Osteocyte (in vitro differentiated cells): ENCODE measurements at places on chromosomes 2 and 18. TPM values are rescaled to one million over a fixed set of nuclear protein-coding genes. Genes with fewer than 3 reads are reported as not detected.

GRCh38 chr2:236633219-236633570 lies 63.6 kb downstream of the ACKR3 start:
- no peak overlapping the region for H3K27ac ChIP-seq
- no peaks in the 10 kb centered on the region for H3K4me1 ChIP-seq
- peaks cover 22% of the 10 kb centered on the region for H3K27me3 ChIP-seq
- H3K4me3 ChIP-seq = no peak overlapping the region

DNA sequence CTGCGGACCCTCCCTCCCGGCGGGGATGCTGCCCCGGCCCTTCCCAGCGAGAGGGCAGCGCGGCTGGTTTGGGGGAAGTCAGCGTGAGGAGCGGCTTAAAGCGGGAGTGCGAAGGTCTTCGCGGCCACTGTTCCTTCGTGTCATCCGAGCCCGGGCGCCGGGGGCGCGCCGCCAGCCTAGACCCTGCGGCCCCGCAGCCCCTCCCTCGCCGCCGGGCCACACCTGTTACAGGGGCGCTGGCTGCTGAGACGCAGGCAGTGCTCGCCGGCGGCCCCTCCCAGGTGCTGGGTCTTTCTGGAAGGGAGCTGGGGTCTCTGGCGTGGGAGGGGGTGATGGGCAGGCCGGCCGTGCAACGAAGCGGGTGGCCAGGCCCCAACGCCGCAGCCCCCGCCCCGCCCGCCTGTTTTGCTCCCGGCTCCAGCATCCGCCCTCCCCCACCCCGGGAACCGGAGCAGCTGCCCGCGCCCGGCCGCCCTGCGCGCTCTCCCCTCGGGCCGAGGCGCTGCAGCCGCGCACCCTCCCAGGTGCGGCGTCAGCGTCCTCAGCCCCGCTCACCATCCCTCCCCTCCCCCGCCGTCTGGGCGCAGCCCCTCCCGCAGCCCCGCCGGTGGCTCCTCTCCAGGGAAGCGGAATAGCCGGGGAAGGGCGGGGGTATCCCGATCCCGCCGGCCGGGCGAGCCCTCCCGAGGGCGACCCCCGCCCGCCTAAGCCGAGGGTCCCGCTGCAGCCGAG lies 727 bp downstream of the KIF1A start:
- peak; percentile 83 for DNase-seq
- no peak overlapping the region for H3K27ac ChIP-seq
- peaks cover 44% of the 10 kb centered on the region for H3K27me3 ChIP-seq
- peaks cover 4% of the 10 kb centered on the region for H3K36me3 ChIP-seq
- no peak overlapping the region for H3K4me3 ChIP-seq
- H3K4me1 ChIP-seq = peaks cover 7% of the 10 kb centered on the region

DNA sequence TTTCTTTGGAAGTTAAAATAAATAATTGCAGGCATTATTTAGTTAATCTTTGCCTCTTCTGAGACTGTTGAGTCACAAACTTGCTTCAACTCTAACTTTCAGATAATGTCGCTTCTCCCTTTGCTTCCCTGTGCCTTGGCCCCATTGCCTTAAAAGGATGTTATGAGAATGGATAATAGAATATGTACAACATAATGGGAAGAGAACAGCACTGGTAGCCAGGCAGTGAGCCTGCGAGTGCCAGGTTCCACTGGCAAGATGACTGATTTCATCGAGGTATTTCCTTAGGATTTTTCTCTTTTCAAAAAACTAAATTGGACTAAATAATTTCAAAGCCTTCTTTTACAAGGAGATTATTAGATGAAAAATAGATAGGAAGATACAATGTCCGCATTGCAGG lies 420.9 kb downstream of the TGIF1 start:
- H3K4me3 ChIP-seq = no peak overlapping the region
- H3K27ac ChIP-seq = no peak overlapping the region
- H3K36me3 ChIP-seq = no peaks in the 10 kb centered on the region
- peaks cover 35% of the 10 kb centered on the region for H3K27me3 ChIP-seq

GRCh38 chr18:79447703-79448367 lies 52.1 kb downstream of the NFATC1 start:
- no peak for DNase-seq
- H3K4me3 ChIP-seq = no peak overlapping the region
- H3K36me3 ChIP-seq = peaks cover 5% of the 10 kb centered on the region
- H3K27ac ChIP-seq = no peak overlapping the region
- H3K4me1 ChIP-seq = peaks cover 31% of the 10 kb centered on the region

DNA sequence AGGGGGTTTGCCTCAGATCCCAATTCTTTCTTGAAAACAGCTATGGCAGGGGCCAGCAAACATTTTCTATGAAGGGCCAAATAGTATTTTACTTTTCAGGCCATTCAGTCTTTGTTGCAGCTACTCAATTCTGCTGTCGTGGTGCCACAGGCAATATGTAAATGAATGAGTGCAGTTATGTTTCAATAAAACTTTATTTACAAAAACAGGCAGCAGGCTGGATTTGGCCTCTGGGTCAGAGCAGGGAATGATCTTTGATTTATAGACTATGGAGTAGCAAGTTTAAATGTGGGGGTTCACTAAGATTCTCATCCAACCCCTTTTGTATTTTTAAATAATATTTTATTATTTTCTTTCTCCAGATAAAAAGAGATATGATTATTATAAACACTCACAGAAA lies 72.4 kb downstream of the IRS1 start:
- no peaks in the 10 kb centered on the region for H3K36me3 ChIP-seq
- DNase-seq = no peak
- H3K27me3 ChIP-seq = no peaks in the 10 kb centered on the region
- H3K27ac ChIP-seq = no peak overlapping the region
- no peak overlapping the region for H3K4me3 ChIP-seq

Gene ZNF396
- total RNA-seq = 1.9 and 2.2 TPM in 2 replicates

GRCh38 chr18:70448588-70448987 lies 159.7 kb downstream of the SOCS6 start:
- H3K27me3 ChIP-seq = peaks cover 12% of the 10 kb centered on the region
- no peak for DNase-seq
- no peaks in the 10 kb centered on the region for H3K36me3 ChIP-seq
- H3K27ac ChIP-seq = no peak overlapping the region
- H3K4me3 ChIP-seq = no peak overlapping the region

DNA sequence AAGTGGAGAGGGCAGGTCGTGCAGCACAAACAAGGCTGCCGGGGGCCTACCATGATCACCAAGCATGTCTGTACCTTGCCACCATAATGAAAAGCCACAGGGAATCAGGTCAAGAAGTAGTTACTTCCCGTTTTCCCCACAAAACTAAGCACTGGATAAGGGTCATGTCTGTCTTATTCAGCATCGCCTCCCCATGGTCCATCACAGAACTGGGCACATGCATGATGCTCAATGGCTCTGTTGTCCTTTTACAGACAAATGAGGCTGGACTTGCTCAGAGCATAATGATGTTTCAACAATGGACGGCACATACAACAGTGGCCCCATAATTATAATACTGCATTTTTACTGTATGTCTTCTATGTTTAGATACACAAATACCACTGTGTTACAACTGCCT lies 27.5 kb downstream of the REEP1 start:
- H3K27ac ChIP-seq = no peak overlapping the region
- no peak for DNase-seq
- no peaks in the 10 kb centered on the region for H3K4me1 ChIP-seq
- H3K27me3 ChIP-seq = peaks cover 31% of the 10 kb centered on the region

DNA sequence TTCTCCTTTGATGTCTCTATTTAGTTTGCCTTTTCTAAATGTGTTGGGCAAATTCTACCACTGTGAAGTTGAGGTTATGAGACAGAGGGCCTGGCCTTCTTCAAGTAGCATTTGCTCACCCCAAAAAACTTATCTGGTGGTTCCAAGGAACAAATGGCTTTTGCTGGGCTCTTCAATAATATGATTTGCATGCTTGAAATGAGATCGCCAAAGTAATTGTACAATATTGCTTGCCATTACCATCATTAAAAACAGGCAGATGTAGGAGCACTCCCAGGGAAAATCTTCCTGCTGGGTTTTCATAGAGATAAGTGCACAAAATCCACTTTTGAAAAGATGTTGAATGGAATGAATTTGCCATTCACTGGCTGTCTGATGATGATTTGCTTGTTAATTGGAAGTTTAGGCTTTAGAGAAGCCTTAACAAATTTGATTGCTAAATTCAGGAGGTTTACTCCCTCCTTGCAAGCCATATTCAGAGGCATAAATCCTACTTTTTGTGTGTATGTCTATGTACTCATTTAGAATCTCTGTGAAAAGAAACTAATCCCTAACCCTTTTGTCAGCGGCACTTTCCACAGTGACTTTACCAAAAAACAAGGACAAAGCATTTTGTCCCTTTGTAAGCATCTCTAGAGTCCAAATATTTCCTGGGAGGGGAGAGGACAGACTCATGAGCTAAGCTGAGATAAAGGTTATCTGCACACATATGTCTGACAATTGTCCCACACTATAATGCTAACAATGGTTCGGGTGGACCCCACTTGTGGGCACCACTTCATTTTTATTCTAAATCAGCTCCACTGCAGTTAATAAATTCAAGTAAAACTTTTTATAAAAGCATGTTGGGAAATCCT lies 240.8 kb upstream of the PIK3C3 start:
- H3K4me3 ChIP-seq = no peak overlapping the region
- H3K4me1 ChIP-seq = peaks cover 3% of the 10 kb centered on the region
- no peaks in the 10 kb centered on the region for H3K36me3 ChIP-seq
- no peak overlapping the region for H3K27ac ChIP-seq

DNA sequence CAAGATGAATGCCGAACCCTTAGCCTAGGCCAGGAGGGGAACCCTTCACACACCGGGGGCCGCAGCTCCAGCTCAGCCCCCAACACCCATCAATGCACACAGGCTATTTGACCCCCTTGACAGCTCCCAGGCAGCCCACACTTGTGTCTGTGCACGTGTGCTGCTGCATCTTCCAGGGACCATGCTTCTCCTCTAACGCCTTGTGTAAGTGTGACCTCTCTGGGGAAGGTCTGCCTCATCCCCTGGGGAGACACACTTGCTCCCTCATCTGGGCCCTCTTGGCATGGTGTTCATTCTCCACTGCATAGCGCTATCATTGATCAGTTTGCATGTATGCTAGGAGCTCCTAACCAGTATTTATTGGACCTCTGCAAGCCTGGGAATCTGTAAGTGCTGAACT lies 120.0 kb upstream of the FHL2 start:
- peak; percentile 56 for DNase-seq
- peaks cover 27% of the 10 kb centered on the region for H3K4me1 ChIP-seq
- H3K27me3 ChIP-seq = peaks cover 34% of the 10 kb centered on the region
- H3K4me3 ChIP-seq = no peak overlapping the region
- H3K36me3 ChIP-seq = no peaks in the 10 kb centered on the region
- H3K27ac ChIP-seq = no peak overlapping the region

- no peak for DNase-seq
- H3K36me3 ChIP-seq = no peaks in the 10 kb centered on the region
- H3K27me3 ChIP-seq = no peaks in the 10 kb centered on the region
These were observed 30.7 kb downstream of the IMPA2 start for GRCh38 chr18:12011957-12012549.

DNA sequence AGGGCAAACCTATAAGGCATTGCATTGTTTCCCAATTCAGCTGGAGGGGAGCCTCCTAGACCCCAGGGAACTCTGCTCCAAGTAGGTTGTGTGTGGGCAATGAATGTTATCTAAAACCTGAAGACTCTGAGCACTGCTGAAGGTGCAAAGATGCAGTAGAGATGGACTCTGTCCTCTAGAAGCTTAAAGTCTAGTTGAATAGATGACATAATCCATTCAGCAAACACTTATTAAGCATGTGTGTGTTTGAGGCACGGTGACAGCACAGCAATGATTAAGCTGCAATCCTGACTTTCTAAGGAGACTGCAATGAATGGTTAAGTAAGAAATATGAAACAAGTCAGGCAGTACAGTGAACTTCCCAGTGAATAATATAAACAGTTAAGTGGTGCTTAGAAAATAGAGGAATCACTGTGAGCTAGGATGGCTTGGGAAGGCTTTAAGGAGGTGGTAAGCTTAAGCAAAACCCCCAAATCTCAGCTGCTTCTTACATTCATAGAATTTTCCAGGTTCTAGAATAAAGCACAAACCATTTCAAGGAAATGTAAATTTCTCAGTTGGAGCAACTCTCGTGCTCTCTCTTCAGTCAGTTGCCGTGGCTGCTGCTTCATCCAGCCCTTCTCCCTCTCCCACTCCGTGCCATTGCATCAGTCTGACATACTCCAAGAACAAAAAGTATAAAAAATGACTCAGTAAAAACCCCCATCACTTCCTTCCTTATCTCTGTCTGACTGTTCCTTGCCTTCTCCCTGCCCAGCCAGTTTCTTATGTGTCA lies 19.1 kb downstream of the MXD1 start:
- H3K4me1 ChIP-seq = peaks cover 16% of the 10 kb centered on the region
- peak overlapping the region; percentile 84 for H3K27ac ChIP-seq
- peak overlapping the region; percentile 6 for H3K4me3 ChIP-seq
- no peaks in the 10 kb centered on the region for H3K27me3 ChIP-seq
- no peak for DNase-seq

Gene HOXD9
- not detected in 2 replicates for total RNA-seq

- H3K27ac ChIP-seq = peak overlapping the region; percentile 93
- peaks cover 38% of the 10 kb centered on the region for H3K36me3 ChIP-seq
- peaks cover 27% of the 10 kb centered on the region for H3K4me1 ChIP-seq
These were observed 104.8 kb downstream of the NOL10 start for GRCh38 chr2:10584843-10585475.

Gene FBXO48
- total RNA-seq = 0.81 and 1.0 TPM in 2 replicates
